ENCODE measurements at places on chromosomes 13 and 19.

DNA sequence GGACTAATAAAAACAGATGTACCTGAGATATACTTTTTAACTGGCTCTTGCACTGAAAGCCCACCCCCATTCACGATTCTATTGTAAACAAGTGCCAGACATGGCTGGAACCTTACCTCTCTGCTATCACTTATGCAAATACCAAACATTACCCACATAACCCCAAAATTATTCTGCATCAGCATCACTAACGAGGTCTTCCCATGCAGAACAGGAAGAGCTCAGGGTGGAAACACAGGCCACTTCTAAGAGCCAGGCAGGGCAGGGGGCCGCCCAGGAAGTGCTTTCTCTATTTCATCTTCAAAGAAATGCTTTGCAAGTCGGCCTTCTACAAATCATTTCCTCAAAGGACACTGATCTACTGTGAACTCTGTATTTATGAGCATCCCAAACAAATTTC lies 7.3 kb downstream of the IRS2 start:
- DNase-seq = no peak

- no peak for DNase-seq
Measured at GRCh38 chr19:14957464-14957863, 16.2 kb downstream of the OR7C2 start.

- no peak for DNase-seq
Measured at GRCh38 chr13:26202365-26202972, 19.6 kb downstream of the RNF6 start.

GRCh38 chr13:60028021-60028420 lies 135.7 kb downstream of the DIAPH3 start:
- DNase-seq = no peak

DNA sequence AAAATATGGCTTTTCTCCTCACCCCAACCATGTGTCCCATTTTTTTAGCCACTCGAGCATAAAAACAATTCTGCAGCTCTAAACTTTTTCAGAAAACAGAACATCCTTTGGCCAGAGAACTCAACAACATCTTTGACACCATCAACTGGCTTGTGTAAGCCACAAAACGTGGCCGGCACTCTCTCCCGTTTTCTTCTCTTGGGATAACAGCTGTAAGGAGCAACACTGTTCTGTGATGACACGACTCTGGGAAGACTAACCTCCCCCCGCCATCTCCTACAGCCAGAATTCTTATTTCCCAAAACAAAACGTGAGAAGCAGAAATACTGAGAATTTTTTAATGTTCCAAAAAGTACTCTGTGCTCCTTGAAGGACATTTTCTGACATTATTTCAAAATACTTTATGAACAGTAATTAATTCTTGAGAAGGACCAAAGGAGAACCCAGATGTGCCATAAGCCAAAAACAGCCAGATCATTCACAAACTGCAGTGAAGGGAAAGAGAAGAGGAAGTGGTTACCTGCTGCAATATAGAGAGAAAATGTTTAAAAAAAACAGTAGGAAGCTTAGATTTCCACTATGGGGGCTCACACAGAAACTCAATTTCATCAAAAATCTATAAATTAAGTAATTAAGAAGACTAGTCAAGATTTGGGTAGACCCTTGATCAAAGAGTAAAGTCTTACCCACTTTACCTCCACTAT lies 25.8 kb downstream of the COL4A1 start:
- no peak for DNase-seq

DNA sequence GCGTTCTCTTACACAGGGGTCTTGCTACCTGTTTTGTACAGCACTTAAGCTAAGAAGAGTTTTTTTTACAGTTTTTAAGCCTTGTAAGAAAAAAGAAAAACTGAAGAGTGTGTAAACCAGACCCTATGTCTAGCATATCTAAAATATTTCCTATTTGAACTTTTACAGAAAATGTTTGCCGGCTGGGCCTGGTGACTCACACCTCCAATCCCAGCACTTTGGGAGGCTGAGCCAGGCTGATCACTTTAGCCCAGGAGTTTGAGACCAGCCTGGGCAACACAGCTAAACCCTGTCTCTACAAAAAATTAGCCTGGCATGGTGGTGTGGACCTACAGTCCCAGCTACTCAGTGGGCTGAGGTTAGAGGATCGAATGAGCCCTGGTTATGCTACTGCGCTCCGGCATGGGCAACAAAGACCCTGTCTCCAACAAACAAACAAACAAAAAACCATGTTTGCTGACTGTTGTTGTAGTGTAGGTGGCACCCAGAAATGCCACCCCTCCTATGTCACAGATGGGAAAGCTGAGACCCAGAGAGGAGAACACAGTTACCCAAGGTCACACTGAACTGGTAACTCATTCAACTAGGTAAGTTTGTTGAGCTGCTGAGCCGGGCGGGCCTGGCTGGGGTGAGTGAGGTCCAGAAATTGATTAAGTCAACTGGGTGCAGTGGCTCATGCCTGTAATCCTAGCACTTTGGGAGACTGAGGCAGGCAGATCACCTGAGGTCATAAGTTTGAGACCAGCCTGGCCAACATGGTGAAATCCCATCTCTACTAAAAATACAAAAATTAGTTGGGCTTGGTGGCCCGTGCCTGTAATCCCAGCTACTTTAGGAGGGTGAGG lies 1.9 kb upstream of the VASP start:
- DNase-seq = no peak

DNA sequence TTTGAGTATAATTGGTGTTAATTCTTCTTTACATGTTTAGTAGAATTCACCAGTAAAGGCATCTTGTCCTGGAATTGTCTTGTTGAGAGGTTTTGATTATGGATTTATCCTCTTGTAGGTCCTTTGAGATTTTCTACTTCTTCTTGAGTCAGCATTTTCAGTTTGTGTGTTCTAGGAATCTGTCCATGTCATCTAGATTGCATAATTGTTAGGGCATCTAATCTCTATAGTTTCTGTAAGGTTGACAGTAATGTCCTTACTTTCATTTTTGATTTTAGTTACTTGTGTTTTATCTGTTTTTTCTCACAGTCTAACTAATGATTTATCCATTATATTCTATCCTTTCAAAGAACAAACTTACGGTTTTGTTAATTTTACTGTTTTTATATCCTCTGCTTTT lies 492.0 kb downstream of the FGF9 start:
- no peak for DNase-seq

- no peak for DNase-seq
Measured at GRCh38 chr13:48828962-48829411, 146.7 kb upstream of the FNDC3A start.

DNA sequence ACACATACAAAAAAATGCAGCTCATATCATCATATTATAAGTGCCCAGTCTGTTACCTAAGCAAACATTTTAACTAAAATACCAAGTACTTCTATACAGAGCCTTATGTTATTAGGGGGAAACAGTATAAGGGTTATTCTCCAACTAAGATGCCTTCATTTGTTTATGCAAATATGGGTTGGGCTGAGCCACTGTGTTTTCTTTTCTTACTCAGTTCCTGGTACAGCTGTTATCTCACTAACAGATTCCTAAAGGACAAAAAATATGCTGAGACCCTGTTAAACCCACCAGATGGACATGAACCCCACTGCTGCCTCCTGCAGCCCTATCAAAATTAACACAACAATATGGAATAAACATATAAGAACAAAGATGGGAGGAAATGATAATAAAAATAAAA lies 34.5 kb upstream of the SMAD9 start:
- DNase-seq = no peak

- no peak for DNase-seq
Measured at GRCh38 chr13:114127473-114128347, 4.7 kb downstream of the RASA3 start.

- DNase-seq = peak; percentile 95
Measured at GRCh38 chr19:11987405-11988281, 22.8 kb downstream of the ZNF763 start.

DNA sequence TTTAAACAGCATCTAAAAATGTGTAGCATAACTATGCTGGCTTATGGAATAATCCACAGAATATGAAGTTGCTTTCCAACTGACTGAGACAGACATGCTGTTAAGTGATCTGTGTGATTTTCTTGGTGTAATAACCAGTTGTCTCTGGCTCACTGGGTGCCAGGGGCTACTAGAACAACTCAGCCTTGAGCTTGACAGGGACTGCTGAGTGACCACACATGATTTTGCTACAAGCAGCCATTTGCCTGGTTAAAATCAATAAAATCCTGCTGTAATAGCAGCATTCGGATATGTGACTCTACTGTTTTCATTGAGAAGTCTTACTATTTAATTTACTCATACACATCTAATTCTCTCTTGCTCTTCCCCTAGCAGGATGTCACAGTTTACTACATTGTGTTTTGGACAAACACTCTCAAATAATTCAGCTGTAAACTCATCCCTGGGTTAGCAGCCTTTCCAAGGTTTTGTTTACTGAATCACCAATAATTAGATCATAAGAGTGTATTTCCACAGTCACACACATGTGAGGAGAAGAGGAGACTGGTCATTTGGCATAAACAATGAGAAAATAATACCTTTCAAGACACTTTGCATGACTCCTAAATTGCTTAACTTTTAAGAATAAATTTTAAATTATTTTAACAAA lies 426.2 kb downstream of the PCDH9 start:
- DNase-seq = no peak

- DNase-seq = no peak
Measured at GRCh38 chr19:6604906-6605305, 14.0 kb upstream of the CD70 start.

- no peak for DNase-seq
Measured at GRCh38 chr13:49494645-49495044, 1.1 kb upstream of the PHF11 start.

GRCh38 chr19:1064661-1065605 lies 2.0 kb upstream of the ARHGAP45 start:
- peak; percentile 86 for DNase-seq

DNA sequence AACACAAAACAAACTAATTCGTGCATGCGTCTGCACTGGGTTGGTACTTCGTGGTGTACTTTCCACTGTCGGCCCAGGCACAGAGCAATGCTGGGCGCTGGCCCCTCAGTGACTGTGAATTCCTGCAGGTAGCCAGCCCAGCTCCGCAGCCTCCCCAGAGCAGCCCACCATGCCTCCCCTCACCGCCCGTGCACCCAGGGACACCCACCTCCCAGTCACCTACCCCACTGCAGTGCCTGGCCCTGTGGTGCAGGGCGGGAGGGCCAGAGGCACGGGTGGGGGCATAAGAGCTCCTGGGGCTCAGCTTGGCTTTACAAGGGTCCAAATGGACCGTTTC lies 93.1 kb upstream of the ZNF507 start:
- no peak for DNase-seq

DNA sequence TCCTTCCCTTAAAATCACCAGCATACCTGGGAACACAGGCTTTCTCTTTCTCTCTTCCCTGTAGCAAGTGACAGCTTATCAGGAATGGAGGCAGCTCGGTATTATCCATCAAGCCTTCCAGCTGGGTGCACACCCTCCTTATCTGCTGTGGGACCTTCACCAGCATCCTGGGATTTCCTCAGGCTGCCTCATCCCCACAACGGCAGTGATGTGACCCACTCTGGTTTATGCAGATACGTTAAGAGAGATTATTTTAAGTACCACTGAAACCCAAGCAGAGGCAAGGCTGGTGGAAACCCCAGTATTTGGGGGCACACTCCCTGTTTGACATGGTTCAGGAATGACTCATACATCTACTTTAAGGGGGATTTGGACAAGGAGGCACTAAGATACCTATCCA lies 192.1 kb downstream of the TM9SF2 start:
- no peak for DNase-seq

DNA sequence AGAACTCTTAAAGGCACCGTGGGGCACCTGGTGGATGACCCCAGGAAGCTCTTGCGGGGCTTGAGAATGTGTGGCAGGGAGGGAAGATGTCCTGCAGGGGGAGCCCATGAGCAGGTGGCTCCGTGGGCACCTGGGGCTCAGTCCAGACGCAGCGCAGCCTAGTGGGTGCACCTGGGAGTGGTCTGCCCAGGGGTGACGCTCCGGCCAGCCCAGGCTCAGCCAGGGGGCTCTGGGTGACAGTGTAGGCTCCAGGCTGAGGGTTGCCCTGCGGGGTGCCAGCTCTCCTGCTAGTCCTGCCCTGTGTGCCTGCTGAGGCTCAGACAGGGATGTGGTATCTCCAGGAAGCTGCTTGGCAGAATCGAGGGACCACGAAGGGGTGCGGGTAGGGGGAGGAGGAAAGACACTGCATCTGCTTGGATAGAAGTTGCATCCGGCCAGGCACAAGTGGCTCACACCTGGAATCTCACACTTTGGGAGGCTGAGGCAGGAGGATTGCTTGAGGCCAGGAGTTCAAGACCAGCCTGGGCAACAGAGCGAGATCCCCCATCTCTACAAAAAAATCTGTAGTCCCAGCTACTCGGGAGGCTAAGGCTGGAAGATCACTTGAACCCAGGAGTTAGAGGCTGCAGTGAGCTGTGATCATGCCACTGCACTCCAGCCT lies 15.0 kb upstream of the PGLS start:
- DNase-seq = peak; percentile 77

- no peak for DNase-seq
Measured at GRCh38 chr13:52810011-52810410, 38.4 kb downstream of the PCDH8 start.

DNA sequence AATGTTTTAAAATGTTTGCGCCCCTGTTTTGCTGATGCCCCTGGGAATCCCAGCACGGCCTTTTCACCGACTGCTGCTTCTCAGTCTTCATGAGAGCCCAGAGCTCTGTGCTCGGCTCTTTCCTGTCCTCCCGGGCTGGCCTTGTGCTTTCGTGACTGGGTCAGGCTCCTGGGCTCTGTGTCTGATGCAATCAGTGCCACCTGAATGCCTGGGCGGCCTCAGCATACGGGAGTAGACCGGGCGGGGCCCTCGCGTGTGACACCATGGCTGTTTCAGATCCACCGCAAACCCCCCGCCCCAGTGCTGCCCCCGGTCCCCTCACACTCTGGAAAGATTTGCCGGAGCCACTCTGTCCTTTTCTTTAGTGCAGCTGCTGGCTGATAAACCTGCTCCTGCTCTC lies 21.4 kb downstream of the PABPC3 start:
- DNase-seq = no peak

DNA sequence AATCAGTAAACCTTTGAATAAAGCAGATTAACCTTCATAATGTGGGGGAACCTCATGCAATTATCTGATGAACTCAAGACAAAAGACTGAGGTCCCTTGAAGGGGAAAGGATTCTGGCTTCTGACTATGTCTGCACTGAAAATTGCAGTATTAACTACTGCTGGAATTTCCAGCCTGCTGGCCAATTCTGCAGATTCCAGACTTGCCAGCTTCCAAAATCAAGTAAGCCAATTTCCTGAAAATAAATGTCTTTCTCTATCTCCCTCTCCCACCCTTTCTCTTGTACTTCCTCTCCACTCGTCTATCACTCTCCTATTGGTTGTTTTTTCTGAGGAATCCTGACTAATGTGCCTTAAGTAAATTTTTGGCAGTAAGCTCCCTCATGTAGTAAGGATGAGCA lies 1479.9 kb upstream of the PRR20A start:
- DNase-seq = no peak

- DNase-seq = no peak
Measured at GRCh38 chr19:28358633-28359032, 854.3 kb downstream of the UQCRFS1 start.

DNA sequence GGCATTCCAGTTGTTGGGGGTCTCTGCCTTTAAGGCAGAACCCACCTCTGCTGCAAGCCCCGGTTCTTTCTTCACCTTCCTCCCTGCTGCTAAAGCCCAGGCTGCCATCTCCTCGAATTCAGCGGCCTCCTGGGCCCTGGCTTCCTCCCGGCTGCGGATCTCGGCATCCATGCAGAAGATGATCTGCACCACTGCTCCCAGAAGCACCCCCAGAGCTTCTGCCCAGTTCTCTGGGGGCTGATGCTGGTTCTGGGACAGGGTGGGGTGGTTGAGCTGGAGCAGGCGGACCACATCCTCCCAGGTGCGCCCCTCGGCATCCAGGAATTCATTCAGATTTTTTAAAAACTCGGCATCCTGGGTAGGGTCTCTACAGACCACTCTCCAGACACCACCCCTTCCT lies 987 bp downstream of the PNMA8A start:
- no peak for DNase-seq

GRCh38 chr13:59404331-59404730 lies 759.4 kb downstream of the DIAPH3 start:
- DNase-seq = no peak
